Stimulated activated CD4-positive, alpha-beta T cell treated with anti-CD3 and anti-CD28 coated beads, Interleukin-15, amount 100 ng/mL, for 1 hour (primary cell): ENCODE measurements at places on chromosomes 6 and 20.
A peak's percentile ranks its signal among the peaks of the same experiment; 100 is the strongest.

GRCh38 chr6:37141281-37142049, 28.5 kb upstream of the PIM1 start:
- DNase-seq = no peak

DNA sequence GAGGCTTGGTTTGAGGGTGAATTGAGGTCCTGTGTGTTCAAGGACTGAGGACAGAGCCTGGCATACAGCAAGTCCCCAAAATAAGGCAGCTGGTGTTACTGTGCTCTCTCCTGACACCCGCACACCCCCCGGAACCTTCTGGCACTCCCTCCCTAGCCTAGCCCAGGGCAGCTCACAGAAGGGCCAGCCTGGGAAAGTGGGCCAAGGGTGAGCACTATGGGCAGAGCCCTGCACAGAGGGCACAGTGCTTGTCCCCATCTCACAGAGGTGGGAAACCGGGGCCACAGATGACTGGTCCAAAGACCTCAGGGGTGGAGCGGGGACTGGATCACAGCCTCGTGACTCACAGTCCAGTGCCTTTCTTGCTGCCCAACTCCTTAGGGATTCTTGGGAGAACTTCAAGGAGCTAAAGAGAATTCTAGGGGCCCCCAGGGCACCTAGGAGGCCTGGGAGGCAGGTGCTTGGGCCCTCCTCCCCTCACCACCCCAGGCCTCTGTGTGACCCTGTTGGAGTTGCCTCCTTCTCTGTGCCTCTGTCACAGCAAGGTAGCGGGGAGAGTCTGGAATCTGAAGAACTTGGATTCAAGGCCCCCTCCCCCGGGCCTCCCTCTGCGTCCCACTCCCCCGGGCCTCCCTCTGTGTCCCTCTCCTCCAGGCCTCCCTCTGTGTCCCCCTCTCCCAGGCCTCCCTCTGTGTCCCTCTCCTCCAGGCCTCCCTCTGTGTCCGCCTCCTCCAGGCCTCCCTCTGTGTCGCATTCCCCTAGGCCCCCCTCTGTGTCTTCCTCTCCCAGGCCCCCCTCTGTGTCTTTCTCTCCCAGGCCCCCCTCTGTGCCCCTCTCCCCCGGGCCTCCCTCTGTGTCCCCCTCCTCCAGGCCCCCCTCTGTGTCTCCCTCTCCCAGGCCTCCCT, 13.5 kb downstream of the DLGAP4 start:
- no peak for DNase-seq

- DNase-seq = peak; percentile 44
Measured at GRCh38 chr20:63698739-63699465, 2.5 kb downstream of the TNFRSF6B start.

GRCh38 chr6:111925296-111925695, 52.0 kb upstream of the FYN start:
- DNase-seq = no peak

GRCh38 chr6:148682990-148683389, 63.8 kb upstream of the UST start:
- DNase-seq = no peak

- DNase-seq = no peak
Measured at GRCh38 chr6:166343150-166343487, 774 bp upstream of the SFT2D1 start.

- DNase-seq = no peak
Measured at GRCh38 chr6:659716-660581, 3.0 kb upstream of the HUS1B start.

DNA sequence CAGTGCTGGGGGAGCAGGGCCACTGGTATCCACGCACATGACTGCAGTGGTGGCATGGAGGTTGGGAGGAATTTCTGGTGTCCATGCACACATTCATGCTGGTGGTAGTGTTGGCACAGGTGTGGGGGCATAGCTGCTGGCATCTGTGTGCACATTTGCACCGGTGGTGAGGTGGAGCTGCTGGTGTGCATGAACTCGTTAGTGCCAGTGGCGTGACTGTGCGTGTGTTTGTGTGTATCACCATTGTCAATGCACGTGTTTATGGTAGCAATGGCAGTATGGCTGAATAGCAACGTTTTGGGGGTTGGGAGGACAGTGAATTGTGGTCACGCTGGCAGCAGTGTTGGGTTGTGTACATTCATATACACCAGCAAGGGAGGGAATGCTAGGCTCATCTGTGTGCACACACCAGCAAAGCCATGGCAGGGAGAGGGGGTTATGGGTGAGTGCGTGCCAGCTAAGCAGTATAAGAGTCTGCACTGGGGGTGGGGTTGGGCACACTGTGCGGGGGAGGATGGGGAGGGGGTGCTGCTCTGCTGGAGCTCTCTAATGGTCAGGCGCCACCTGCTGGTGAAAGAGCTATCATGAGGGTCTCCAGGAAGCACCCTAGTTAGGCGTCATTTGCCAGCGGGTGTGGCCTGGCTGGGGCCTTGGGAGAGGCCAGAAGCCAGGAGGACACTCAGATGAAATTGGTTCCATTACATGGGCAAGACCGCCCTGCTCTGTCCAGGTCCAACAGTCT, 626.1 kb upstream of the ID4 start:
- no peak for DNase-seq

GRCh38 chr6:63883597-63883996, 248.0 kb downstream of the PHF3 start:
- DNase-seq = no peak

- no peak for DNase-seq
Measured at GRCh38 chr20:43397147-43397546, 60.5 kb upstream of the SRSF6 start.

DNA sequence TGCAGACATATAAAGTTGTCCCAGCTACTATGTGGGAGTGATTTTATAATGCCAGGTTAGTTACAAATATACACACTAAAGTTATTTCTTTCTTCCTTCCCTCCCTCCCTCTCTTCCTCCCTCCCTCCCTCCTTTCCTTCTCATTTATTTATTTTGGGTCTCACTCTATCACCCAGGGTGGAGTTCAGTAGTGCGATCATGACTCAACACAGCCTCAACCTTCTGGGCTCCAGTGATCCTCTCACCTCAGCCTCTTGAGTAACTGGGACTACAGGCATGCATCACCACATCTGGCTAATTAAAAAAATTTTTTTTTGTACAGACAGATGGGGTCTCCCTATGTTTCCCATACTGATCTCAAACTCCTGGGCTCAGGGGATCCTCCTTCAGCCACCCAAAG, 59.2 kb downstream of the PHF20 start:
- no peak for DNase-seq

DNA sequence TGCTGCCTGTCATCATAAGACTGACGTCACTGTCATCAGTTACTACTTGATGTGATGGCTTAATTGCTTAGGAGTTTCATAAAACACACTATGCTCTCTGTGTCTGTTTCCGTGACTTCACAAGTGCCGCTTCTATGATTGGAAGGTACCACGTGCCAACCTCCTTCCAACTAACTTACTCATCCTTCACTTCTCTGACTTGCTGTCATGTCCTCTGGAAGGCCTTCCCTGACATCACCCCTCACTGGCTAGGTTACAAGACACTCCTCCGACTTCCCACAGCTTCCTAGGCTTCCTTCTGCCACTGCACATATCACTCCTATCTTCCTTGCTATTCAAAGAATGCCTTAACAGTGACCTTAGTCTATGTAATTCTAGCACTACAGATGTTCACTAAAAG, 20.4 kb downstream of the SERINC3 start:
- DNase-seq = no peak

GRCh38 chr6:83369692-83370091, 61.2 kb downstream of the ME1 start:
- no peak for DNase-seq

GRCh38 chr20:5140195-5140594, 13.4 kb downstream of the CDS2 start:
- no peak for DNase-seq

DNA sequence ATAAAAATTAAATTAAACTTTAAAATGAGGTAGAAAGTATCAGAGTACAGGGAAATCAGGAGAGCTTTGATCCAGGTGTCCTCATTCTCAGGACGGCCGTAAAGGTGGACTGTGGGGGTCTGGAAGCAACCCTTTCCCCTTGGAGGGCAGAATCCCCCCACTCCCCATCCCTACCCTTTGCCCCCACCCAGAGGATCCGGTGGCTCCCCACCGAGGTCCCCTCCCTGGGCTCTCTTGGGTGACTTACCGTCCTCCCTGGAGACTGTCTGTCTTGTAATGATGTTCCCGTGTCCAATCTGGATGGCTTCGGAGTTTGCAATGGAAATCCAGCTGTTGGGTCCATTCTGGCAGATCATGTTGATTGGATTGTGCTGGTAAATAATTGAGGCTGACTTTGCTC, 7.3 kb downstream of the ZBP1 start:
- DNase-seq = no peak

DNA sequence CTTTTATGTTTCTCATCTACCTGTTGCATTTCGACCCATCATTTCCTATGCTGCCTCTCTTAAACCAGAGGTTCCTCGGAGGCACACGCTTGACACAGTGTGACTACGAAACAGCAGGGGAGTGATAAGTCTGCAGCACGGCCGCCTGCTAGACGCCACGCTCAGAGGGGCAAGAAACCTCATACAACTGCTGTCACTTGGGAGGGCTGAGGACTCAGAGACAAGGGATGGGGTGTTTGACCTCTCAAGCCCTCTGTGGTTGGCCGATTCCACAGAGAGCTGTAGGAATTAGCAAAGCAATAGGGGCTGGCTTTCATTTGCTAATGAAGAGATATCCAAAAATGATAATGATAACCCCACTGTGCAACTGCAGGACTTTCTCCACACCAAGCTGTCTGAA, 372.5 kb downstream of the ZFAND3 start:
- DNase-seq = no peak

GRCh38 chr20:13299401-13299800, 78.3 kb downstream of the ISM1 start:
- no peak for DNase-seq

- DNase-seq = no peak
Measured at GRCh38 chr6:111651185-111652034, 45.7 kb upstream of the TRAF3IP2 start.

GRCh38 chr20:43243672-43244269, 54.1 kb upstream of the PTPRT start:
- DNase-seq = no peak

DNA sequence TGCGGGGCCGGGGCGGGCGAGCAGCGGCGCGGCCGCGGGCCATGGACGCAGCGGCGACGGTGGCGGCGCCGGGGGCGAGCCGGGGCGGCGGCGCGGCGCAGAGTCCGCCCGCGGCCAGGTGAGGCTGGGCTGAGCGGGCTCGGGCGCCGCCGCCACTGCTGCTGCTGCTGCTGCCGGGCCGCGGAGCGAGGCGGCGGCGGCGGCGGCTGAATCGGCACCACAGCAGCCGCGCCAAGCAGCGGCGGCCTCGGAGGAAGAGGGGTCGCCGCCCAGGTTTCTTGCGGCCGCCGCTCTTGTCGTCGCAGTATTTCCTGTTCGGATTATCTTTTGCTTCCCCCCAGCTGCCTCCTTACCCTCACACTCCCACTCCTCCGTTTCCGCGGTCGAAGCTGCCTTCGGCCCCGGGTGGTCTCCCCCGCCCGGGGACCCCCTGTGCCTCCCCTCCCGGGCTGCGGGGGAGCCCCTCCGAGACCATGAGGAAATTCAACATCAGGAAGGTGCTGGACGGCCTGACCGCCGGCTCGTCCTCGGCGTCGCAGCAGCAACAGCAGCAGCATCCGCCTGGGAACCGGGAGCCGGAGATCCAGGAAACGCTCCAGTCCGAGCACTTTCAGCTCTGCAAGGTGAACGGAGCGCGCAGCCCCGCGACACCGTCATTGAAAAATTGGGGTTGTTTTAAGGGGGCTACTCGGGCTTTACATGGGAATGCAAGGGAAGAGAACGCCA, at the start of gene STXBP5:
TSS of gene STXBP5 (plus strand) at position 358 of the 726 bp plus-strand sequence. CDS start at position 474, 116 bp downstream.
- peak; percentile 10 for DNase-seq

DNA sequence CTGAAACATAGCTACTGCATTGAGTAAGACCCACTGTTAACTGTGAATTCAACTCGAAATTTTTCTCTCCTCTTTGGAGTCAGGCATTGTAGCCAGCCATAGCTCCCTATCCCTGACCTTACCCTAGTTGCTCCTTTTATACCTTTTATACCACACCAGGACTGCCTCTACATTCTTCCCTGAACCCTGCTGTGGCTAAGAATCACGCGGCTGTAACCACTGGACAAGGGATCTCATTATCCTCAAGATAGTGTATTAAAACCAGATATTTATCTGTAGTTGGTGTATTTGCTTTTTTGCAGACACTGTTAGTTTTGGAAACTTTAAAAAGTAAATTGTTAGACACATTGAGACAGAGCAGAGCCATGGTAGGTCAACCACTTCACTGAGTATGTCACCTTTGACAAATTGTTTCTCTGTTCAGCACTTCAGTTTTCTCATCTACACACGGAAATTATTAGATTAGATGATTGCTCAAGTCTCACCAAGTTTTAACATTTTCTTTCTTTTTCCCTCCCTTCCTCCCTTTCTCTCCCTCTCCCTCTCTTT, 171.9 kb upstream of the PRND start:
- DNase-seq = no peak

DNA sequence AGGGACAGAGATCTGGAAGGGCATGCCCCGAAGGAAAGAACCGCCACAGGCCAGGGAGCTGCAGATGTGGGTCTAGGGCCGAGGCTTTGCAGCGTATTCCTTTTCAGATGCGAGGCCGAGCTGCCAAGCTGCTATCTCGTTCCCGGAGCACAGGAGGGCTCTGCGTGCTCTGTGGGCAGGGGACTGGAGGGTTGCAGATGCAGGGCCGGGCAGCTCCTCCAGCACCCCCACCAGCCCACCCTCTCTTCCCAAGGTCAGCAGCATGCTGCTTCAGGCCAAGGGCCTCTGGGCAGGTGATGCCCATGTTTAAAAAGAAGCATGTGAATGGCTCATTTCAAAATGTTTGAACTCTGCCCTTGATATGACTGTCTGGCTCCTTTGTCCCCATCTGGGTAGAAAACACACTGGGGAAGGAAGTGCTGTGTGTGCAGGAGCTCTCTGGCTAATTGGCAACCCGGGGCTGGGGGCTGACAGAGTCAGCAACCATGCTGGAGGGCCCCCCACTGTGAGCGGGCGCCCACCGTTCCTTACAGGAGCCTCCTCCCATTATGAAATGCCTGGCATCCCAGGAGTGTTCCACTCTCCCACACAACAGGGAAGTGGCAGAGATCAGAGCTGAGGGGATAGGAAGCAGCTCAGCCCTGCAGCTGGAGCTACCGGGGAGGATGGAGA, 353.3 kb downstream of the ZFAND3 start:
- DNase-seq = no peak

DNA sequence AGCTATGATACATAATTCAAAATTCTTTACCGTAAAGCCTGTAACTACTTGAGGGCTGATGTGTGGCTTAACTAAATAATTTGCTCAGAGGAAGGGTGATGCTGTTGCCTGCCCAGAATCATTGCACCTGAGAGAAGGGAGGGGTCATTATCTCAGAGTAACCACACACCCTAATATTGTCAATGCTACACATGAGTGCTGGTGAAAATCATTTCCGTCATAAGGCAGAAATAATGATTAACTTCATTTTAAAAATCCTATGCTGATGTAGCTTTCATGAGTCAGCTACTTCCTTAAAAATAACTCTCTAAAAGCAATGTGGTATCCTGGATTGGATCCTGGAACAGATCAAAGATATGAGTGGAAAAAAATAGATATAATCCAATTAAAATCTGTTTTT, 146.4 kb upstream of the FAM83B start:
- no peak for DNase-seq

- no peak for DNase-seq
Measured at GRCh38 chr20:24634855-24635254, 165.4 kb downstream of the SYNDIG1 start.
